ENCODE measurements at places on chromosomes 12 and 14.

DNA sequence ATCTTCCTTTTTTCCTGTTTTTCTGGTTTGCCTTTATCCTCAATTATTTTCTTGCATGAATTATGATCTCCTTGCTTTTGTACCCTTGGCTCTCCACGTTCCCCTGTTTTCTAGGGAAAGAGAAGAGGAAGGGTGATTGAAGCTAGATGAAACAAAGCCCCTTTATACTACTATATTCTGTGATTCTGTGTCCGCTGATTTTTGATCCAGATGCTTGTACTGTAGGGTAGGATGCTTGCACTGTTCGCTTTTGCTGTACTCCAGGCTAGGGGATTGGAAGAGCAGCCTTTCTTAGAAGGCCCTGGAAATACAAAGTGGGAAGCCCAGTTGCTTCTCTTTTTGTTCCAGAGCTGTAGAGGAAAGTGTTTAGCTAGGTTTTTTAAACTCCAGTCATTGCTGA, 35.1 kb upstream of the KLHDC2 start:
- no peak for DNase-seq

GRCh38 chr12:111597831-111598636, 1.1 kb downstream of the ATXN2 start:
- DNase-seq = no peak

GRCh38 chr12:130948751-130949150, 5.0 kb upstream of the ADGRD1 start:
- DNase-seq = no peak

DNA sequence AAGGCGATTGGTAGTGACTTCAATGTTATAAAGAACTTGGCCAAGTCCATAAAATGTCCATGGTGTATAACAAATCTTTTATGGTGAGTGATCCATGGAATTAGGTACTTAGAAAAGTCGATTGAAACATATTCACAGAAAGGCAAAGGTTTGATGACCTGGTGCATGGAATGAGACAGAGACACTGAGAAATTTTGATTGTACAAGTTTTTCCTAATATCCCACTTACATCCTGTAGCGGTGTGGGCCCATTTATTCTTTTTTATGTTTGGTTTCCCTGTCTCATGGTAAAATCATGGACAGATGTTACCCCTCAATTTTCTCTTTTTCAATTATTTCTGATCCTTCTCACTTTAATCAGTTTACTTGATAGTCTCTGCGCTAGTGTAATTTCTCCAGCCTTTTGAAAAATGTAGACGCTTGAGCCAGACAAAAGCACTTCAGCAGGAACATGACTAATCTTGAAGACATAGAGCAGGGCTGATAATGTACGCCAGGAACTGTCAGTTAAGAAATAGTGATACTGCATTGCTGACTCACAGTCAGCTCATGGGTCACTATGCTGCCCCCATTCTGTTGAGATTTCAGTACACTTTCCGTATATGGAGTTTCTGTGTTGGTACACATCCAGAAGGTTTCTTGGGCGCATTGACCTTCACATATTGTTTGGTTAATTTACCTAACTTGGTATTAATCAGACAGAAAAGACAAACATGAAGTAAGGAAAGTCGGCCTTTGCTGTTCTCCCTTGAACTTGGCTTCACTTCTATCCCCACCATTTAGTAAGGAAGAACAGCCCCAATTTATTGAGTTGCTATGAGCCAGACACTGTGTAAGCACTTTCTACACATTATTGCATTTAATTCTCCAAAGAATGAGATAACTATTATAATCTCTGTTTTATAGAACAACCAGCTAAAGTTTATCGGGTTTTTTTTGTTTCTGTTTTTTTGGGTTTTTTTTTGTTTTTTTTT, 841.7 kb downstream of the DIO2 start:
- DNase-seq = no peak

DNA sequence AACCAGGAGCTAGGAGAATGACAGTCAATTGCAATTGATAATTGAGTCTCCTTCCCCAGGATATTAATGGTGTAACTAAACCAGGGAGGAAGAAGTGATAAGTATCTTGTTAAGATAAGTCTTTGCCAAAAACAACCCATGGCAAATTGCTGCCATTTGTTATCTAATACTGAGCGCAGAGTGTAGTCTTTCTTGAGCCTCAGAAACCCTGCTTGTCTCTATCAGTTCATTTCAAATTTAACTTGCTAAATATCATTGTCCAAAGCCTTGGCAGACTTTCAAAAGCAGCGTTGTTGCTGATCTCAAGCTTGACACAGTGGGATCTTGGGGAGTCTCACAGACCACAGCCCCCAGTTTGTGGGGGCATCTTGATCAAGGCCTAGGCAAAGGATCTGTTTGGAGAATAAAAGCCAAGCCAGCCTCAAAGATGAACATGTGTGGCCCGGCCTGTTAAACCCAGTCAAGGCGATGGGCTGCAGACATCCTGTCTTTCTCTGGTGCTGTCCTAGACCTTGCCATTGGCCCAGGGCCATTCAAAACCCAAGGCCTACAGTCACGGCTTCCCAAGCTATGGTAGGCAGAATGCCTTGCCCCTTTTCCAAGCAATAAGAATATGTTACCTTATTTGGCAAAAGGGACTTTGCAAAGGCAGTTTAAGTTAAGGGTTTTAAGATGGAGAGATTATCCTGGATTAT, 164.2 kb downstream of the CHST11 start:
- DNase-seq = no peak

DNA sequence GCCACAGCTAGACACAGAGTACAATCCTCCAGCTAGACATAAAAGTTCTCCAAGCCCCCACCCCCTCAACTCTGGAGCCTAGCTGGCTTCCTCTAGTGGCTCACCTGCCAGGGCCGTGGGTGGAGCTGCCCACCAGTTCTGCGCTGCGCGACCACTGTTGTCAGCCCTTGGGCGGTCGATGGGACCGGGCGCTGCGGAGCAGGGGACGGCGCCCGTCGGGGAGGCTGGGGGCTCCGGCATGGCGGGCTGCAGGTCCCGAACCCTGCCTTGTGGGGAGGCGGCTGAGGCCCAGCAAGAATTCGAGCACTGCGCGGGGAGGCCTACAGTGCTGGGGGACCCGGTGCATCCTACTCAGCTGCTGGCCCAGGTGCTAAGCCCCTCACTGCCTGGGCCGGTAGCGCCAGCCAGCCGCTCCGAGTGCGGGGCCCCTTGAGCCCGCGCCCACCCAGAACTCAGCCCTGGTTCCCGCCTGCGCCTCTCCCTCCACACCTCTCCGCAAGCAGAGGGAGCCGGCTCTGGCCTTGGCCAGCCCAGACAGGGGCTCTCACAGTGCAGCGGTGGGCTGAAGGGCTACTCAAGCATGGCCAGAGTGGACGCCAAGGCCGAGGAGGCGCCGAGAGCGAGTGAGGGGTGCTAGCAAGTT, 51.0 kb downstream of the RTN1 start:
- DNase-seq = no peak

Measured in NT2/D1 (cell line).